ENCODE measurements at places on chromosomes 1 and 21.

DNA sequence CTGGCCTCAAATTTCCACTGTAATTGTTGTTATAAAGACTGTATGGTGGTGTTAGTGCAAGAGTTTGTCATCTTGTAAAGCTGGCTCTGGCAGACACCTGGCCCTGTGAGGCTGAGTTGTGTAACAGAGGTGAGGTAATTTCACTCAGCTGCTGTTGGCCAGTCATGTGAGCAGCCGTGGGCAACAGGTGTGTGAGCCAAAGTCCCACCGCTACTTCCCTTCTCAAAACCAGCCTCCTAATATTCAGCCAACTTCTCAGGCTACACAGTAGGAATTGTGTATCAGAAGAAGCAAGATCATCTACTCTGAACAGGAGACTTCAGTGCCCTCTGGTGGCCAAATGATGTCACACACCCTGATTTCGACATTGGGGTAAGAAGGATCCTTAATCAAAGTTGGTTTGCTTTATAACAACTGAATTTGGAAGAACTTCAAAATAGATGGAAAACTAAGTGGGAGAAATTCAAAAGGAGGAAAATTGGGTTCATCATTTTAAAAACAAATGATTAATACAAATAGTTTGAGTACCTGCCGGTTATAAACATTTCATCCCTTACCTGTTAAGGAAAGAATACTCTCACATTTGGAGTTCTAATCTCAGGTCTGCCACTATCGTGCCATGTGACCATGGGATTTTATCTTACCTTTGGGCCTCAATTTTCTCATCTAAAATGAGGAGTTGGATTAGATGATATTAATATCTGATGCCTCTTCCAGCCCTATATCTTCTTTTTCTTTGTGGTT is 2.6 kb upstream of the CREG1 start:
- peak; percentile 64 for DNase-seq

DNA sequence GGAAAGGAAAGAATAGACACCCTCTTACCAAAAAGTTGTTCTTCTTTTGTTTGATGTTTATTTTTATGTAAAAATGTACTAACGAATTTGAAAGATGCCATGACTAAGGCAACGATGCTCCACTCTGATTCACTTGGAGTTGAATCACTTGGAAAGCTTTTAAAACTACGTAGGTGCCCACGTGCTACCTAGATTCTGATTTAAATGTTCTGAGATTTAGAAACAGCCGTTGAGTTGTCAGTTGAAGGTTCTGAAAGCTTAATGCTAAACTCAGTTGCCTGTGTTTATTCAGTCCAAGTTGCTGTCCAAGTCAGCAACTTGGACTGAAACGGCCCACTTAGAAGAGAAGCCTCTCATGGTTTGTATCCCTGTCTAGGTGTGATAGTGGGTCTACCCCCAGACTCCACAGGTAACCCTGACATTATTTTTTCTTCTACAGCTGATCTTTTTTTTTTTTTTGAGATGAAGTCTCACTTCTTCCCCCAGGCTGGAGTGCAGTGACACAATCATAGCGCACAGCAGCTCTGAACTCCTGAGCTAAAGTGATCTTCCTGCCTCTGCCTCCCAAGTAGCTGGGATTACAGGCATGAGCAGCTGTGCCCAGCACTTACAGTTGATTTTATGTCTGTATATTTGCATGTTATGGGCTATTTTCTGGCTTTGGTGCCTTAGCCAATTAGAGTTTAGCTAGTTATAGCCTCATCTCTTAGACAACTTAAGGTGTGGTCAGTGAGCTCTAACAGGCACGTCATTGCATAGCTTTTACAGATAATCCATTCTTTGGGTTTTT is 1.4 kb upstream of the VAMP4 start:
- DNase-seq, result no peak

GRCh38 chr1:232915212-232915611 is 35.2 kb upstream of the NTPCR start:
- DNase-seq, result no peak

DNA sequence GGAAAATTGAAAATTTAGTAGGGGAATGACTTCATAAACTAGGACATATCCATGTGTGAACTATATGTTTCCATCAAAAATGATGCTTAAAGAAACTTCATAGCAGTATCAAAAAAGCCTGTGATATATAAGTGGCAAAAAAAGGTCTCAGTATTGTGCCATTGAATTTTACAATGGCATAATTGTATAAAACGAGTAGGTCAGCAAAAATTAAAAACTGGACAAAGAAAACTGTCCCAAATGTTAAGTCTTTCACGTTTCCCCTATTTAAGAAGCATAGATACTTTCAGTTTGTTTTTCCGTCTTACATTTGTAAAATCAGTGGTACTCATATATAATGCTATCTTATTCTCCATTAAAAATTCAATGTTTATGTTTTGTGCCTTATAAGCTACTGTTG is 43.2 kb downstream of the LRRC8B start:
- no peak for DNase-seq

DNA sequence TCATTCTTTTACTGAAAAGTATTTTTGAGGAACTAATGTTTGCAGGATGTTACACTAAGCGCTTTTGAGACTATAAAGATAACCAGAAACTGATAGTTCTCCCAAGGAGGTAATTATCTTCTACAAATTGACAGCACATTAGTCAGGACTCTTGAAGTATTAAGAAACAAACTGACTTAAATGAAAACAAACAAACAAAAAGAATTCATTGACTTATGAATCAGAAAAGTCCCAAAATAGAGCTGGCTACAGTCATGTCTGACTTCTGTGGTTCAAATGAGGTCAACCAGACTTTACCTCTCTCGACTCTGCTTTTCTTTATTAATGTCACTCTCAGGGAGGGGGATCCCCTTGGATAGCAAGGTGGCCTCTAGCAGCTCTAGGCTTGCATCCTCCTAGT is 296.8 kb downstream of the TPR start:
- DNase-seq, result no peak

DNA sequence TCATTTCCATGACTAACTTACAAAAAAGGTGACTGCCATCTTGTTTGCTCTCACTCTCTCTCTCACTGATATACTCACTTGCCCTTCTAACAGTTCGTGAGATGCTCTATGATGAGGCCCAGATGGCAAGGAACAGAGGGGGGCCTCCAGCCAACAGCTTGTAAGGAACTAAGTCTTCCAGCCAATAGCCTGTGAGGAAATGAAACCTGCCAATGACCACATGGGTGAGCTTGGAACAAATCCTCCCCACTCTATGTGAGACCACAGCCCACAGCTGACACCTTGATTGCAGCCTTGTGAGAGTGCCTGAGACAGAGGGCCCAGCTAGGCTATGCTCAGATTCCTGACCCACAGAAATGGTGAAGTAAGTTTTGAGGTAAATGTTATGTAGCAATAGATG is 153.7 kb downstream of the HHIPL2 start:
- DNase-seq, result no peak

GRCh38 chr1:228939001-228939691 is 203.9 kb downstream of the RHOU start:
- no peak for DNase-seq

GRCh38 chr1:100476735-100477290 is 61.1 kb upstream of the GPR88 start:
- no peak for DNase-seq

DNA sequence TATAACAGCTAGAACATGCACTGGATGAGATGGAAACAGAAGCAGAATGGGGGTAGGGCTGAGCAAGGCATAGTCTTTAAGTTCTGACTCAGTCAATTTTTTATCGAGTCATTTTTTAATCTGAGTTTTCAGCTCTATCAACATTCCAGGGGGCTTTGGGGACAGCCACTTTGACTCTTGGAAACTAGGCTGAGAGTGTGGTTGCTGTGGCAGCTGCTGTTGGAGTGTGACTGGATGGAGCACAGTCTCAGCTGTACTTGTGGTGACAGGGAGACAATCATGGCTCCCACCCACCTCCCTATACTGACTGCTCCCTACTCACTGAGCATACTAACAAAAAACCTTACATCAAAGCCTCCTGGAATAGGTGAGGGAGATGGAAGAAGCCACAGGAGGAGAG is 25.0 kb downstream of the GJA5 start:
- no peak for DNase-seq

DNA sequence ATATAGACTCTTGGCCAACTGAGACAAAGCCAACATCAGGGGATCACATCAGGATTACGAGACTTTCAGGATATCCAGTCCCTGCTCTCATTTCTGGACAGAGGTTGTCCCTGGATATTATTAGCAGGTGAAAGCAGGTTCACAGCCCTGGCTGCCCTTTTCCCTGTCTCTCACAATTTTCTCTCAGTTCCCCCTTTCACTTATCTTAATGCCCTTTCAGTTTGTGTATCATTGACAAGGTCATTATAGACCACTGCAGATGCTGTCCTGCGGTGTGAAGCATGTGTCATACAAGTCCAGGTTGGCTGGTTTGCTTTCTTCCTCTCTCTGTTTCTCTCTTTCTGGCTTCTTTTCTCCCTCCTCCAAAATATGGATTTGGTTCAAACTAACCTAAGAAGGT is 2.1 kb upstream of the KLHDC9 start:
- no peak for DNase-seq

DNA sequence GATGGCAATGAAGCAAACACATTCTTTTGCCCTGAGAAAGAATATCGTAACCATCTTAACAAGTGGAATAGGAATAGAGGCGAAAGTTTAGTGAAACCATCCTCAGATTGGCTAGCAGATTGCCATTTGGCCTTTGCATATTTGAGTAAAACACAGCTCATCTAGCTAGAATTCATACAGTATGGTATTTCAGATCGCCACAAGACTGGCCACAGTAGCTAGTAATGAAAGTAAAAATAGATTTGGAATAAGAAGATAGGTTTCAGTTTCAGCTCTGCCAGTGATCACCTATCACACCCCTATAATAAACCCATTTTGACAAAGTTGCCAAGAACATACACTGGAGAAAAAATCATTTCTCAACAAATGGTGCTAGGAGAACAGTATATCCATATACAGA is 294.9 kb downstream of the LRRIQ3 start:
- DNase-seq, result no peak

GRCh38 chr1:227894831-227895451 is 52.8 kb downstream of the WNT9A start:
- DNase-seq, result no peak

DNA sequence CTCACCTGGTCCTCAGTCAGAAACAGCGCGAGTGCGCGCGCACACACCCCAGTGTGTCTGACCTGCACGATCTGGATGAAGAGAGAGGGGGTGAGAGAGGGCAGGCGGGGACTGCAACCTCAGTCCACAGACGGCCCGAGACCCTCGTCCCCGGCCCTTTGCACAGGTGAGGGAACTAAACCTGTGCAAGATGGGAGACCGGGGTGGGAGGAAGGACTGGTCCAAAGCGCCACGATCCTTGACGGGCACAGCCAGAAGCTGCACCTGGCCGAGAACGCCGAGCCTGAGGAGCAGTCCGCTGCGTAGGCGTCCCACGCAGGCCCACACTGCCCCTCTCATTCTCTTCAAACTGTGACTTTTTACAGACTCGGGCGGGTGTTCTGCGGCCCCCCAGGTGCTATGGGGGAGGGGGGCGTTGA is 519 bp upstream of the IQCC start:
- no peak for DNase-seq

GRCh38 chr1:162285149-162285561 is 91.5 kb downstream of the SPATA46 start:
- no peak for DNase-seq

GRCh38 chr21:39537571-39537970 is 75.2 kb upstream of the B3GALT5 start:
- no peak for DNase-seq

- no peak for DNase-seq
Observed at GRCh38 chr1:51877434-51878307, 856 bp downstream of the NRDC start.

DNA sequence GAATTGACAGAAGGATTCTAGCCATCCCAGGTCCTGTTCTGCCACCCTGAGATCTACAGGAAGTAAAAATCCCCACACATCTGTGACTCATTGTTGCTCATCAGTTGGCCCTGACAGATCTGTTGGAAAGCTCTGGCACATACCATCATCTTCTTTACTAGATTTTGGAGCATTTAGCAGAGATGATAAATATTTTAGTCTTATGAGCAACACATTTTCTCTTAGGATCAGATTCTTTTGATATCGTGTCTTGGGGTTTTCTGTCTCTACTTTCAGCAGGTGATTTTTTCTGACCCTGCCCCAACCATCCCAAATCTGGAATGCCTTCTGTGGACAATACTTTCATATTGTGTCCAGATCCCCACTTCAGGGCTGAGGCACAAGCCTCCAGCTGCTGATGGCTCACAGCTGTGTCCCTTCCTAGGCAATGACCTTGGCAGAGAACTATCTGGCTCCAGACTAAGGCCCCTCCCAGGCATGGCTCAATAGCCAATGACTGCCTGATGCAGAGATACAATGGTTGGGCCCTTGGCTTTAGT is 102.8 kb downstream of the GDAP2 start:
- no peak for DNase-seq

DNA sequence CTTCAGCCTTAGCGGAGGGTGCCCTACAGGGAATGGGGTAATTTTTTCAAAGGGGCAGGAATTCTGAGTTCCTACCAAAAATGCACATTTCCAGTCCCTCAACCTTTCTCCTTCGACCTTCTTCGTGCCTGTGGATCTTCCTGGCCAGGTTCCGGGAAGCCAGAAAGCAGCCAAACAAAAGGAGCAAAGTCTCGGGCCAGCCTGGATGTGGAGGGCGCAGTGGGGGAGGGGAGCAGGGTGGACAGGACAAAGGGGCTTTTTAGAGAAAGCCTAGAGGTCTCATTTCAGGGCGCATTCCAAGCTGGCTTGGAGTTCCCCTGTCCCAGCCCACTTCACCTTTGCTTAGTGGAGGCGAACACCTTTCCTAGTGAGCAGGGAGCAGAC is 2.9 kb upstream of the INAVA start:
- DNase-seq, result no peak

DNA sequence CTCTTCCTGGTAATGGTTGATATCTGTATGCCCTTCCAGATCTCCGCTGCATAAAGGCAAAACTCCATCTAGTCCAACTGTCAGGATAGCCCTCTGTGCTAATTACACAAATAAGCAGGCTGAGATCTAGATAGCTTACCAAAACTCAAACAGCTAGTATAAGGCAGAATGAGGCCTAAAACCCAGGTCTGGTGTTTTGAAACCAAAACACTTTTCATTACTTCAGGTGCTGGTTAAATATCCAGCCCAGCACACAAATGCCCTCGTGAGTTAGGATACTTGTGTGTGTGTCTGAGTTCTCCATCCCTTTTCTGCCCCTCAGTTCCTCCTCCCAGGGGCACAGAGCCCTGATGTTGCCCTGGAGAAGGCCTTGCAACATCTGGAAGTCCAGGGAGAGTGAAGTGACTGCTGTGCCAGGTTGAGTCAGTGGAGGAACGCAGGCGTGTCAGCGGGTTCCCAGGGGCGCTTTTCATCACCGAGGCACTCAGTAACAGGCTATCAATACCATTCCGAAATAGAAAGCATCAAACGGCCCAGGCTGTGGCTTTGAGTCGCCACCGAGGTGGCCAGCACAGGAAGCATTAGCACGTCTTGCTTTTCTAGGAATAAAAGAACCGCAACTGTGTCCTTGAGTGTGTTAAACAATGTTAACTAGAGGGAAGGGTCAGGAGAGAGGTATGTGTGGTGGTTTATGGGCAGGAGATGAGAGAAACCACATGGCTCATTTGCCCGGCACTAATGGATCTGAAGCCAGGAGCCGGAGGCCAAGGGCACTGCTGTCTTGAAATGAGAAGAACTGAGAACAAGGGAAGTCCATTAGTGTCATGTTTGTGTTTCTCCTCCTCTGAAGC is 90.7 kb upstream of the WLS start:
- DNase-seq, result peak; percentile 62
